ENCODE measurements at places on chromosomes 2 and 18. TPM values are rescaled to one million over a fixed set of nuclear protein-coding genes. Genes with fewer than 3 reads are reported as not detected.

- DNase-seq = no peak
Observed at GRCh38 chr2:214310319-214310718, 100.5 kb upstream of the VWC2L start.

DNA sequence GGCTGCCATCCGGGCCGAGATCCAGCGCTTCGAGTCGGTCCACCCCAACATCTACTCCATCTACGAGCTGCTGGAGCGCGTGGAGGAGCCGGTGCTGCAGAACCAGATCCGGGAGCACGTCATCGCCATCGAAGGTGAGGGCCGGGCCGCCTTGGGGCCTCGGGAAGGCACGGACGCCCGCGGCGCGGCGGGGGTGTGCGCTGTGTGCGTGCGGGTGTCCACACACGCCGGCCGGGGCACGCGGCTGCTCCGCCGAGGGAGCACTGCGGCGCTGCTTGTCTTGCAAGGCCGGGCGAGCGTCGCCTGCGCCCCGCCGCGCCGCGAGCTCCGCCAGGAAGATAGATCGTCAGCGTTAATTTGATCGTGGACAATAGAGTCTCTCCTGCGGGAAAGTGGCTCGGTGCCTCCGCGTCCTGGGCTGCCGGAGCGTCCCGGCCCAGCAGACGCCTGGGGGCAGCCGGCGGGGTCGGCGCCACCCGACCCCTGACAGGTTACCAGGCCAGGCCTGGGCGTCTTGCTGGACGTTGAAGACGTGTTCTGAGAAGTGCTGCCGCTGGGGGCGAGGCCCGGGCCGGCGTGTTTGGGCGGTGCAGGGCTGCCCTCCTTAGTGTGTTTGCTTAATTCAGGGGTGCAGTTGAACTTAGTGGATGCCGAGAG is 1.0 kb downstream of the AGAP1 start:
- peak; percentile 86 for DNase-seq

- DNase-seq = no peak
Observed at GRCh38 chr2:180360283-180360618, 353.2 kb upstream of the CWC22 start.

DNA sequence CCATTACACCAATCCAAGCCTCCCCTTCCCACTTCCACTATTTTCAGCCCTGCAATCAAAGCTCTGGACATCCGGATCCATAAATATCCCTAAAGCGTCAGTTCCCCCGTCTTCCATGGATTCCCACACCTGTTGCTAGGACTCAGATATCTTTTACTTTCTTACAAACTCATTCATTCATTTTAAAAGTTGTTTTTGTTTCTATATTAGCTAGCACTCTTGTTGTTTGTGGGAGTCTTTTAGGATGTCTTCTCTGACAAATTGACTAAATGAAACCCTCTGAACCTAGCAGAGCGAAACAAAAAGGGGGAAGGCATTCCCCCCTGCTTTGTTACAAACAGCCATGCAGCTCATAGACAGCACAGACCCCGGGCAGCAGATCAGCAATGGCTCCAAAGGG is 9.0 kb upstream of the NBAS start:
- no peak for DNase-seq

- DNase-seq = no peak
Observed at GRCh38 chr2:70081221-70081620, 6.1 kb upstream of the PCBP1 start.

The SLC9A4 gene
- not detected for total RNA-seq

The CRYGD gene
- total RNA-seq = not detected

The CDC42EP3 gene
- total RNA-seq = 94.8 TPM
